ENCODE measurements at places on chromosomes 11 and 22.
A peak's percentile ranks its signal among the peaks of the same experiment; 100 is the strongest.

- H3K27ac ChIP-seq = peak overlapping the region; percentile 93
- peaks cover 4% of the 10 kb centered on the region for H3K27me3 ChIP-seq
Measured at GRCh38 chr11:3796801-3797328, 489 bp downstream of the NUP98 start.

DNA sequence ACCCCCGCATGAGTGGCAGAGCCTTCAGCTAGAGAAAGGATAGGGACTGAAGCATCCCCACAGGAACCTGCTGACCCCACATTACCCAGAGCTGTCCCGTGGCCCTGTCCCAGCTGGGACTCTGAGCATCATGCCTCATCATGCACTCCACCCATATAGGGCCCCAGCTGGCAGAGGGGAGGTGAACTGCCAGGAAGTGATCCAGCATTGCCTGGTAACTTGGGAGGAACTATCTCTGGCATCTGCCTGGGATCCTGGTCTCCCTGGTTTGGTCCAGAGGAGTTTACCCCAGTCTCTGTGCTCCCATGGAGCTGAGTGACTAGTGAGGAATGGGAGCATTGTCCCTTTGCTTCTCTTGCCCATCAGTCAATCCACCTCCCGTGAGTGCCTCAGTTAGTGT lies 228.8 kb downstream of the GRIK4 start:
- no peaks in the 10 kb centered on the region for H3K4me1 ChIP-seq
- no peak overlapping the region for H3K27ac ChIP-seq
- no peaks in the 10 kb centered on the region for H3K27me3 ChIP-seq
- no peak for DNase-seq
- no peak overlapping the region for H3K4me3 ChIP-seq

GRCh38 chr22:30201945-30202344 lies 44.6 kb downstream of the LIF start:
- no peak overlapping the region for H3K4me3 ChIP-seq
- H3K4me1 ChIP-seq = peaks cover 22% of the 10 kb centered on the region
- no peak overlapping the region for H3K27ac ChIP-seq
- DNase-seq = no peak
- no peaks in the 10 kb centered on the region for H3K36me3 ChIP-seq
- peaks cover 10% of the 10 kb centered on the region for H3K27me3 ChIP-seq

GRCh38 chr22:35172442-35172841 lies 84.9 kb upstream of the HMGXB4 start:
- DNase-seq = no peak
- peaks cover 59% of the 10 kb centered on the region for H3K27me3 ChIP-seq

DNA sequence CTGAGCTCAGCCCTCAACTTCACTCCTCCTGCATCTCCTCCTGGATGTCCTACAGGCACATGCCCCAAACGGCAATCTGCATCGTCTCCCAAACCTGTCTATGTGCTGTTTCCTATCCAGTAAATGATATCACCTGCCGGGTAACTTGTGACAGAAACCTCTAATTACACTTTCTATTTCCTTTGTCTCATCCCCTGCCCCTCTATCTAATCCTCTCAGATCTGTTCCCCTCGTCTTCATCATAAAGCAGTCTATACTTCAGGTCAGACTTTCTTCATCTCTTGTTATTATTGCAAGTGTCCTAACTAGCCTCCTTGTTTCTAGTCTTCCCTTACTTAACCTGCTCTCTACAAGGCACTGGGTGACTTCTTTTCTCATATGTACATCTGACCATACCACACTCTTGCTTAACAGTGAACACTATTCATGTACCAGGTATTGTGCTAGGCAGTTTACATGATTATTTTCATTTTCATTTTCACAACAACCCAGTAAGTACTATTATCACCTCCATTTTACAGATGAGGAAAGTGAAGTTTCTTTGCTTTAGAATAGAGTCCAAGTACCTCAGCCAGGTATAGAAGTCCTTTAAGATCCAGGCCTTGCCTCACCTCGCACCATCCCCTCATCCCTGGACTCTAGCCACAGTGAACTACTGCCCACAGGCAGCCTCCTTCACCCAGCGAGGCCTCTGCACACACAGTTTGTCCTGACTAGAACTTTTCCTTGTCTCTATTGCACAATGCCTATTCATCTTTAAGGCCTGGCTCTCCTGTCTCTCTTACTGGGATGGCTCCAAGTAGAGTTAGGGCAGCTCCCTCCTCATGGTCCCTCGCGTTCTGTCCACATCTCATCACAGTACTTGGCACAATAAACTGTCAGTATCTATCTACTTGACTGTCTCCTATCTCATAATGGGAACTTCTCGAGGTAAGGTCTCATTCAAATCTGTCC lies 22.1 kb upstream of the UCP3 start:
- peaks cover 11% of the 10 kb centered on the region for H3K36me3 ChIP-seq
- peak overlapping the region; percentile 29 for H3K27ac ChIP-seq
- no peaks in the 10 kb centered on the region for H3K27me3 ChIP-seq

- no peak overlapping the region for H3K4me3 ChIP-seq
- peaks cover 63% of the 10 kb centered on the region for H3K36me3 ChIP-seq
- no peak overlapping the region for H3K27ac ChIP-seq
- H3K27me3 ChIP-seq = no peaks in the 10 kb centered on the region
- DNase-seq = no peak
- peaks cover 25% of the 10 kb centered on the region for H3K4me1 ChIP-seq
Measured at GRCh38 chr11:102436561-102436960, 16.0 kb downstream of the TMEM123 start.

DNA sequence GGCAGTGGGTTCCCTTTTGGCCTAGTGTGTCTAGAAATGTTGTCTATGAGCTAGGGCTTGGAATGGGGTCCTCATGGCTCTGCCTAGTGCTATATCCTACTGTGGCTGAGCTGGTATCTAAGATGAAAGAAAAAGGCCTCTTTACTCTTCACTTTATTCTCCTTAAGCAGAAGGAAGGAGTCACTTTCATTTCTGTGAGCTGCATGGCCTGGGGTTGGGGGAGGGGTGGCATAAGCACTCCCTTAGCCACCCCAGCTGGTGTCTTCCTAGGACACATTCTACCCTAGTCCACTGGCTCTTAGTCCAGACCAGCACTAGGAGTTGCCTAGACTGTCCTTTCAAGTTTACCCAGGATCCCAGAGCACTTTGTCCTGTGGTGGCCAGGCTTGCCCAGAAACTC lies 1148.9 kb upstream of the CNTN5 start:
- no peak overlapping the region for H3K4me3 ChIP-seq
- no peaks in the 10 kb centered on the region for H3K27me3 ChIP-seq

DNA sequence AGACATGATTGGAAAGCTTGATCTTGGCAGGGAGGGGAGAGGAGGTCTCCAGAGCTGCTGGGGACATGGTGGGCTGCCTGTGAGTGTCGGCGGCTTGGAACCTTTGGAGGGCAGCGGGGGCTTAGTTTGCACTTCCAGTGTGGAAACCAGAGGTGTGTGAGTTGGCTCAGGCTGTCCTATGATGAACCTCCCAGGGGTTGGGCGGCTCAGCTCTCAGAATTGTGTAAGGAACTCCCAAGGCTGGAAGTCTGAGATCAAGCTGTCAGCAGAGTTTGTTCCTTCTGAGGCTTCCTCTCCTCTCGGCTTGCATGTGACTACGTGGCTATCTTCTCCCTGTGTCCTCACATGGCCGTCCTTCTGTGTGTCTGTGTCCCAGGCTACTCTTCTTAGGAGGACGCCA lies 87.9 kb upstream of the B3GAT1 start:
- peaks cover 5% of the 10 kb centered on the region for H3K36me3 ChIP-seq
- H3K4me3 ChIP-seq = no peak overlapping the region
- no peak for DNase-seq
- H3K27me3 ChIP-seq = peaks cover 19% of the 10 kb centered on the region
- H3K4me1 ChIP-seq = peaks cover 14% of the 10 kb centered on the region

GRCh38 chr11:20729597-20730105 lies 60.3 kb downstream of the NELL1 start:
- no peaks in the 10 kb centered on the region for H3K36me3 ChIP-seq
- H3K4me3 ChIP-seq = no peak overlapping the region
- no peak overlapping the region for H3K27ac ChIP-seq
- no peaks in the 10 kb centered on the region for H3K4me1 ChIP-seq
- no peak for DNase-seq

DNA sequence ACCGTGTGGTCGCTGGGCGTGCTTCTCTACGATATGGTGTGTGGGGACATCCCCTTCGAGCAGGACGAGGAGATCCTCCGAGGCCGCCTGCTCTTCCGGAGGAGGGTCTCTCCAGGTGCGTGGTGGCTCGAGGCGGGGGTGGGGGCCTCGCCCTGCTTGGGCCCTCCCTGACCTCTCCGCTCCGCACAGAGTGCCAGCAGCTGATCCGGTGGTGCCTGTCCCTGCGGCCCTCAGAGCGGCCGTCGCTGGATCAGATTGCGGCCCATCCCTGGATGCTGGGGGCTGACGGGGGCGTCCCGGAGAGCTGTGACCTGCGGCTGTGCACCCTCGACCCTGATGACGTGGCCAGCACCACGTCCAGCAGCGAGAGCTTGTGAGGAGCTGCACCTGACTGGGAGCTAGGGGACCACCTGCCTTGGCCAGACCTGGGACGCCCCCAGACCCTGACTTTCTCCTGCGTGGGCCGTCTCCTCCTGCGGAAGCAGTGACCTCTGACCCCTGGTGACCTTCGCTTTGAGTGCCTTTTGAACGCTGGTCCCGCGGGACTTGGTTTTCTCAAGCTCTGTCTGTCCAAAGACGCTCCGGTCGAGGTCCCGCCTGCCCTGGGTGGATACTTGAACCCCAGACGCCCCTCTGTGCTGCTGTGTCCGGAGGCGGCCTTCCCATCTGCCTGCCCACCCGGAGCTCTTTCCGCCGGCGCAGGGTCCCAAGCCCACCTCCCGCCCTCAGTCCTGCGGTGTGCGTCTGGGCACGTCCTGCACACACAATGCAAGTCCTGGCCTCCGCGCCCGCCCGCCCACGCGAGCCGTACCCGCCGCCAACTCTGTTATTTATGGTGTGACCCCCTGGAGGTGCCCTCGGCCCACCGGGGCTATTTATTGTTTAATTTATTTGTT lies 2.4 kb downstream of the PIM3 start:
- H3K27ac ChIP-seq = no peak overlapping the region
- peaks cover 8% of the 10 kb centered on the region for H3K4me1 ChIP-seq
- H3K27me3 ChIP-seq = peaks cover 2% of the 10 kb centered on the region
- no peaks in the 10 kb centered on the region for H3K36me3 ChIP-seq

DNA sequence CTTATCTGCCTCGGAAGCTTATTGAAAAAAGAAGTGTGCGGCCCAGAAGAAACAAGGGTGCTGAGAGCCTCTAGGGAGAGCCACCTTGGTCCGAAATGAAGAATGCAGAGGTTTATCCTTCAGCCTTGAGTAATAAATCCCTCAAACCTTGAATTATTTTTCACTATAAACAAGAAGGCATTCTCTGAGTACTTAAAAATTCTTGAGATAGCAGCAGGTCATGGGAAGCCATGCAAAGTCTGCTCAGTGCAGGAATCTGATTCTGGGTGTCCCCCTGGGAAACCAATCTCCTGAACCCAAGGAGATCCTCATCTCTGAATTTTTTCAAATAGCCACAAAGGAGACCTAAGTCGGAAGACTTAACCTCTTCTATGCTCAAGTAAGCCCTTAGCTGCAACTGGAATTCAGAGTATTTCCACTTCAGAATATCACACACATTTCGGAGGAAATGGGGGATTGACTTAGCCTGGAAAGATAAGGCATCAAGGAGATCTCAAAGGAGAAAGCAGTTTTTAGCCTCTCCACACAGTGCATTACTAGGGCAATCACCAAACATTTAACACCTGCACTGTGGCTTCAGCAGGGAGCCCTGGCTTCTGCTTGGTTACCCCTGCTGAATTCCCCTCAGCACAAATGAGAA lies 365.0 kb downstream of the ETS1 start:
- no peak overlapping the region for H3K4me3 ChIP-seq
- no peak overlapping the region for H3K27ac ChIP-seq
- H3K27me3 ChIP-seq = no peaks in the 10 kb centered on the region
- no peaks in the 10 kb centered on the region for H3K36me3 ChIP-seq

DNA sequence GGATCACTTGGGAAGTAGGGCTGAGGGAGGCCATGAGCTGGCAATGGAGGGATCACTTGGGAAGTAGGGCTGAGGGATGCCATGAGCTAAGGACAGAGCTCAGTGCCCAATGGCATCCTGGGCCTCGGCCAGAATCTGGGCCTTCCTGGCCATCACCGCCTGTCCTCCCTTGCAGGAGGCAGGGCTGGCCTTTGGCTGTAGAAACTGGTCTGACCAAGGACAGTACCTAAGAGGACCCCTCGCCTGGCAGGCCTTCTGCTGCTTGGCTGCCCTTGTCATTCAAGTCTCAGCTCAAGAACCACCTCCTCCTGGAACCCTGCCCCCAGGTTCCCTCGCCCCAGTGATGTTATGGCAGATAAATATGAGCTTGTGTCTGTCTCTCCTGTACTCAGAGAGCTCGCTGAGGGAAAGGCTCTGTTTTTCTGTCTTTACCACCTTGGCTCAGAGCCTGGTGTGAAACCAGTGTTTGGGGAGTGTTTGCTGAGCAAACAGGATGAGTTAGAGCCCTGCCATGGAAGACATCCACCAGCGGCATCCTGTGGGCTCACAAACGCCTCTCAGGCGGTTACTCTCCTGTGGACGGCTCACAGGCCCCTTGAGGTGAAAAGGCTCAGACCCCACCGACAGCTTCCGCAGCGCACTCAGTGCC lies 19.3 kb upstream of the RASL10A start:
- DNase-seq = no peak
- no peaks in the 10 kb centered on the region for H3K27me3 ChIP-seq
- H3K36me3 ChIP-seq = peaks cover 4% of the 10 kb centered on the region

GRCh38 chr11:31922450-31922849 lies 111.3 kb upstream of the PAX6 start:
- DNase-seq = no peak
- no peak overlapping the region for H3K4me3 ChIP-seq
- H3K27ac ChIP-seq = no peak overlapping the region
- H3K4me1 ChIP-seq = no peaks in the 10 kb centered on the region

DNA sequence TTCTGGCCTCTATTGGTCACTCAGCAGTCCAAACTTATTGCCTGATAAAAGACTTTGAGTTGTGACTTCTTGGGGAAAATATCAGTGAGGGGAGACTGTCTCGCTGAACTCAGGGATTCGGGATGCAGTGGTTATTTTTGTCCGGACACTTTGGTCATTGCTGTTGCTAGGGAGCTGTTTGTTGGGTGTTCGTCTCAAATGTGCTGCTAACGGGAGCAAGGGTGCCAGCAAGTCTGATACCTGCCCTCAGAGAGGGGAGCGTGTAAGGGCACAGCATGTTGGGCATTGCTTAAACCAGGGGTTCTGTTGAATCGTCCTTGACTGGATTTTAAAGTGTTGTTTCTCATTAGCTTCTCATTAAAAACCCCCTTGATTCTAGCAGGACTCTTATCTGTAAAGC lies 49.2 kb upstream of the SLC25A18 start:
- H3K27me3 ChIP-seq = no peaks in the 10 kb centered on the region
- H3K4me3 ChIP-seq = no peak overlapping the region
- H3K4me1 ChIP-seq = no peaks in the 10 kb centered on the region
- H3K27ac ChIP-seq = no peak overlapping the region
- no peak for DNase-seq

GRCh38 chr11:11308249-11308648 lies 44.8 kb downstream of the CSNK2A3 start:
- H3K4me3 ChIP-seq = no peak overlapping the region
- H3K36me3 ChIP-seq = no peaks in the 10 kb centered on the region
- H3K27me3 ChIP-seq = no peaks in the 10 kb centered on the region
- no peaks in the 10 kb centered on the region for H3K4me1 ChIP-seq
- no peak for DNase-seq
- H3K27ac ChIP-seq = no peak overlapping the region

- H3K27ac ChIP-seq = no peak overlapping the region
- peaks cover 16% of the 10 kb centered on the region for H3K4me1 ChIP-seq
- H3K27me3 ChIP-seq = no peaks in the 10 kb centered on the region
- H3K4me3 ChIP-seq = no peak overlapping the region
- H3K36me3 ChIP-seq = no peaks in the 10 kb centered on the region
- DNase-seq = no peak
Measured at GRCh38 chr11:131966667-131967066, 596.3 kb downstream of the NTM start.
